Hematopoietic multipotent progenitor cell treated with erythropoietin and hydrocortisone succinate and interleukin-3 and kit ligand, for 4 days (in vitro differentiated cells): ENCODE measurements at places on chromosomes 13 and 19.

- DNase-seq, result no peak
These were observed at the start of gene CBLC for GRCh38 chr19:44777715-44778347. TSS of gene CBLC (plus strand) at chr19:44777890. CDS start at chr19:44777932, 42 bp downstream.

GRCh38 chr13:33292712-33293111 is 7.2 kb upstream of the STARD13 start:
- DNase-seq, result no peak

GRCh38 chr19:53626486-53626885 is 5.3 kb upstream of the DPRX start:
- no peak for DNase-seq

DNA sequence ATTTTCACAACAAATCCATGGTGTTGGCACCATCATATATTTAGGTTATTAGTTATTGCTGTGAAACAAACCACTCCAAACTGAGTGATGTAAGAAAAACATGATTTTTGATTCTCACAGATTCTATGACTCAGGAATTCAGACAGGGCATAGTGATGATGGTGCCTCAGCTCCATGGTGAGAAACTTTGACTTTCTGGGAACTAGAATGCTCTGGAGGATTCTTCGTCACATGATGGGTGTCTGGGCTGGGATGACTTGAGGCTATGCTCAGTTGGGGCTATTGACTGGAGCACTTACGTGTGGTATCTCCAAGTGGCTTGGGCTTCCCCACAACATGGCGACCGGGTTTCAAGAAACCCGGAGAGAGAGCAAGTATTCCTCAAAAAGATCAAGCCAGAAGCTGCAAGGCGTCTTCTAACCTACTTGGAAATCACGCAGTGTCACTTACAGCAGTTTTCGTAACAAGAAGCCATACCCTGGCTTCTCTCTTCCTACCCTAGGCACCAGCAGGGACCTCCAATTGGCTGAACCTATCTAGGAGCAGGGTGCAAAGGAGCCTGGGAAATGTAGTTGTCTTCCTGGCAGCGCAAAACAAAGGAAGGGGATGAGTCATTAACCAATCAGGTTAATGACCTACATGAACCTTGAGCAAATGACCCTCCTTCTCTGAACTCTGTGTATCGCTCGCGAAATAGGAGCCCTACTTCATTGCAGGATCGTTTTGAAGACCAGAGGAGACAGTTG is 22.4 kb downstream of the VAV1 start:
- DNase-seq, result no peak

DNA sequence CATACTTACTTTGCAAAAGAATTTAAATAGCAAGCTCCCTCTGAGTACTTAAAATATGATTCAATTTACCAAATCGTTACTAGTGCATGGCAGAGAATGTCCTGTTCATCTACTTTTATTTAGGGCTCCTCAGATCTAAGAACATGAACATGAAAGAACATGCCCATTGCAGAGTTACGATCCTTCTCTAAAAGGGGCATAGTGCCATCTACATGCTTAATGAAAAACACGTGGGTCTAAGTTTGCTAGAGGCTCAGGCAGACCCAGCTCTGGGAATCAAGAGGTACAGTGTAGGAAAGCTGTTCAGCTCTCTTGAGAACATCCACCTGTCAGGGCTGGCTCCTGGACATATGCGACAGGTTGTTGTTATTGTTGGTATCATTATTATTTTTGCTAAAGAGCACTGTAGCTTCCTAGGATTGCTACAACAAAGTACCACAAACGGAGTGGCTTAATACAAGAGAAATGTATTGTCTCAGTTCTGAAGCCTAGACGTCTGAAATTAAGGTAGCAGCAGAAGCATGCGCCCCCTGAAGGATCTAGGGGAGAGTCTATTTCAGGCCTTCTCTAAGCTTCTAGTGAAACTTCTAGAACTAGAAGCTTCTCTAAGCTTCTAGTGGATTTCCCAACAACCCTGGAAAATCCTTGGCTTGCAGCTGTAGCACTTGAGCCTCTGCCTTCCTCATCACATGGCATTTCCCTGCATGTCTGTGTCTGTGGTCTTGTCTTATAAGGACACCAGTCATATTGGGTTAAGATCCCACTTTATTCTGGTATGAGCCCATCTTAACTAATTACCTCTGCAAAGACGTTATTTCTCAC is 133.9 kb downstream of the DCT start:
- DNase-seq, result peak; percentile 47

DNA sequence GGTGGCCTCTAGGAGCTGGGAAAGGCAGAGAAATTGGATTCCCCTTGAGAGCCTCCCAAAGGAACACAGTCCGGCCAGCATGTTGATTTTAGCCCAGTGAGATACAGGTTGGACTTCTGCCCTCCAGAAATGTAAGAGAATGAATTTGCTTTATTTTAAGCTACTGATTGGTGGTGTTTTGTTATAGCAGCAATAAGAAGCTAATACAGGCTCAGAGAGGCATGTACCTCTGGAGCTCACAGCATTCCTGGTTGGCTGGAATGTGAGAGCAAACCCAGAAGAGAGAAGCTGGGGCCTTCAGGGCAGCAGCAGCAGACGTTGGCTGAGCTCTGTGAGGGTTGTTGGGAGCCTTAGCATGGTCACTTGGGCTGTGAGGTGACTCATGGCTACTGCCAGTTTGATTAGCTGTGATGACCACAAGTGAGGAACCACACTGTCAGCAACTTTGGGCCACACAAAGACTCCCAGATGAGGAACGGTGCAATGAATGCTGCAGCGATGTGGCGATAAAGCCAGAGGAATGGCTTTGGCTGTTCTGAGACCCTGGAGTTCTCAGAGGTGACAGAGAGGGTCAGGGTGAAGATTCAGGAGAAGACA is 80.1 kb downstream of the CYSLTR2 start:
- no peak for DNase-seq

DNA sequence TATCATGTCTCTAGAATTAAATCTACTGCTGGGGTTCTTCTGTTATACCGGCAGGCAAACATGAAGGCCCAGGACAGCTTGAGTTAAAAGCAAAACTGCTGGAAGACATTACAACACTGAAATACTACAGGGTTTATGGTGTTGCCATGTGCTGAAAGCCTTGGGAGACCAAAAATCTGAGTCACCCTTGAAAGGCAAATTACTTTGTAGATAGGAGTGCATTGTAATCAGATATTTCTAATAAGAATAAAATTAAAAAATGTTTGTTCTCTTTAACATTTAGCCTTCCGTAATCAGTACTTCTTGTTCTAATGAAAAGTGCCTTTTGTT is 181.3 kb downstream of the PCDH9 start:
- DNase-seq, result no peak

- no peak for DNase-seq
These were observed 205.1 kb downstream of the NUFIP1 start for GRCh38 chr13:44783994-44784707.

- DNase-seq, result no peak
These were observed 5.2 kb upstream of the ZNF628 start for GRCh38 chr19:55471266-55471665.

DNA sequence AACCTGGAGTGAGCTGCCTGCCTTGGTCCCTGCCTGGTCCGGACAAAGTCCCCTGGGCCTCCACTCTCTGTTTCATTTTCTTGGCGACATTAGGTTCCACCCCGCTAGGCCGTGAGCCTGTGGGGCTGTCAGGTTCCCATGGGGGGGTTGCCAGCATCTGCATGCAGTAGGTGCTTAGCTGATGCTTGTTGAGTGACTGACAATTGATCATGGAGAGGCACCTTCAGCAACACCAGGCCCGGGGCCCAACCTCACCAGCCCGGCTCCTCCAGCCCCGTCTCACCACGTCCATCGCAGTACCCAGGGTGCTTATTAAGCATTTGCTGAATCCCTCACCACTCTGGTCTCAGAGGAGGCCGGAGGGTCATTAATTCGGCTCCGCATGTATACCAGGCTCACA is 13.4 kb downstream of the MISP start:
- DNase-seq, result no peak

GRCh38 chr19:11260996-11261395 is 1.3 kb downstream of the DOCK6 start:
- no peak for DNase-seq

- DNase-seq, result peak; percentile 99
These were observed at the start of gene ZNF582 for GRCh38 chr19:56393119-56394012. TSS of gene ZNF582 (minus strand) at chr19:56393534. CDS start at chr19:56391752, 1,782 bp downstream.

GRCh38 chr13:112902101-112902651 is 66.8 kb upstream of the MCF2L start:
- DNase-seq, result no peak

DNA sequence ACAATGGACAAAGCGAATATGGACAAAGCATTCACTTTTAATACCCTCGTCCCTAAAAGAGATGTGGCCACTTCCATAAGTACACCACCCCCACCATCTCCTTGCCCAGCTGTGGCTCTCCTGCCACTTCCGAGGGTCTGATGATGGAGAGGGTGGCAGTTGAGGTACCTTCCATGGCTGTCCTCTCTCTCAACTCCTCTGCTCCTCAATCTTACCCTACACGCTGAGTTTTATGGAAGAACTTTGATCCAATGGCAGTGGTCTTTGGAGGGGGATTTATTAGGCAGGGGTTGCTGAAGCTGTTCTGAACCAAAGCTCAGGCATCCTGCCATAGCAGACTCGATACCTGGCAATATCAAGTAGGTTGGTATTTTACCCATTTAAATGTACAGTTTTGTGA is 413.0 kb downstream of the TSHZ3 start:
- DNase-seq, result no peak

- no peak for DNase-seq
These were observed 367.1 kb downstream of the NDFIP2 start for GRCh38 chr13:79847882-79848592.

- DNase-seq, result peak; percentile 49
These were observed 138.0 kb downstream of the ENOX1 start for GRCh38 chr13:43648733-43649132.

DNA sequence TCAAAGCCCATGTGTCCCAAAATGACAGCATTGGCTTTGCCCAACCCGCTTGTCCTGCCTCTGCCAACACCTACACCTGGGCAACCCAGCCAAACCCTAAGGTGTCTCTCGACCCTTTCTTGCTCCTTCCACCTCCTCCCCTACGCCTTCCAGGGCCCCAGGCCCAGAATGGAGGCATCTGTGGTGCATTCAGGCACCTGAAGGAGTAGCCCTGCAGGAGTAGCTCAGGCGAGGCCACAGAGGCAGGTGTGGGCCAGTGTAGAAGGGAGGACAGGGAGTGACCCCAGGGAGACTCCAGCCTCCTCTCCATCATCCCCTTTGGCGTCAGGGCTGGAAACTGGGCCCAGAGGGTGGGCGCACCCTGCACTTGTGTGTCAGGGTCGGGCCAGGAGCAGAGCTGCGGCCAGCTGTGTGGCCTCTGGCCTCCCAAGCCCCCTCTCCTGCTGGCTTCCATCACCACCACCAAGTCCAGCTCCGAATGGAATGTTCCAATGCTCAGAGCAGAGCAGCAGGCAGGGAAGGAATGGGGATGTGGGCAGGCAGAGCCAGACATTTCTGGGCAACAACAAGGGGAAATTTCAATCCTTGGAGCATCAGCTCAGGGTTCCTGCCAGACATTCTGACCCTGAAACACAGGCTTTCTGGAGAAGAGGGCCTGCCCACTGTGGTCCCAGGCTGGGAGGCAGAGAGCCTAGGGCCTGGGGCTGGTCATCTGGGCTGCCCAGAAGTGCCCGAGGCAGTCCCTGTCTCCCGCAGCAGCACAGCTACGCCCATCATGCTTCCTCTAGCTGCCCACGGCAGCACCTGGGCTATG is 16.4 kb downstream of the PLEKHF1 start:
- no peak for DNase-seq

DNA sequence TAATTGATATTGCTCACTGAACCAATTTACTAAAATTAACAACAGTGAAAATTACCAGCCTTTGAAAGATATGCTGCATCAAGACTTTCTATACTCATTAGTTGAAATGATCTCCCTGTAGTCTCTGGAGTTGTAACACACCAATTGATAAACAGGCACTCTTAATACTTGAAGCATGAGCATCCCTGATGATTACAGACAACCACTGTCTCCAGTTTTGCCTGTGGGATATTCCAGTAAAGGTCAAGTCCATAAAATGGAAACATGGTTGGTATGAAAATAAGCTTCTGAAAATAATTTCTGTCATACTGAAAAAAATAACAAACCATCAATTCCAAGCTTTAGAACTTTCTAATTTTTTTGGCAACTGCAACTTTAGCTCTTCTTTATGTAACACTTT is 405.8 kb downstream of the SPRY2 start:
- DNase-seq, result no peak

DNA sequence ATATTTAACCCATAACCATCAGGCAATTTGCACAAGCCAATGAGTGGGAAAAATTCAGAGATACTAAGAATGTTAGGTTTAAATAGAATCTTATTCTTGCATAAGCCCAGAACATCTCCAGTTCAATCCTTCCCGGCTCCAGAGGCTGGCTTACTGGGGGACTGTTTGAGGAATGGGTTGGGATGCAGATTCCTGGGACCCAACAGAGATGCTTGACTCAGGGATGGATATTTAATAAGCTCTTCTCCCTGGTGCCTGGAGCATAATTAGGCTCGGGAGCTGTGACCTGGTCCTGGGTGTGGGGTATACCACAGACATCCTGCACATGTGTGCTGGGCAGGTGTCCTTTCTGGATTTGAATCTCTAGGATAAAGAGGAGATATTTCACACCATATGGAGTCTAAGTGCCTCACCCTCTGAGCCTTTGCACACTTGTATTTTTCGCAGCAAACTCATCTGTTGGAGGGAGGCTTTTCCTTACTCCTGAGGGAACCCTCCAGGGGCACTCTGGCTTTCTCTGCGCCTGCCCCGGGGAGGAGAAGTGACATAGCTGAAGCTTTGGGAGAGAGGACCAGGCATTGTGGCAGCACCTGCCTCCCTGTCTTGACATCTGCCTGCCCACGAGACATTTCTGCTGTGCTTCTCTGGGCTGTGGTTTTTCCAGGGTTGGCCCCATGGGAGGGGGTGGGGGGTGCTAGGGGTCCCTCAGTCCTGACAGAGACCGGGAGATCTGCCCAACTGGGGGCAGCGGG is 36.1 kb upstream of the ANKRD10 start:
- no peak for DNase-seq

- DNase-seq, result no peak
These were observed 3.4 kb downstream of the TBXA2R start for GRCh38 chr19:3603121-3603811.

GRCh38 chr13:42405665-42406390 is 133.9 kb downstream of the AKAP11 start:
- no peak for DNase-seq

DNA sequence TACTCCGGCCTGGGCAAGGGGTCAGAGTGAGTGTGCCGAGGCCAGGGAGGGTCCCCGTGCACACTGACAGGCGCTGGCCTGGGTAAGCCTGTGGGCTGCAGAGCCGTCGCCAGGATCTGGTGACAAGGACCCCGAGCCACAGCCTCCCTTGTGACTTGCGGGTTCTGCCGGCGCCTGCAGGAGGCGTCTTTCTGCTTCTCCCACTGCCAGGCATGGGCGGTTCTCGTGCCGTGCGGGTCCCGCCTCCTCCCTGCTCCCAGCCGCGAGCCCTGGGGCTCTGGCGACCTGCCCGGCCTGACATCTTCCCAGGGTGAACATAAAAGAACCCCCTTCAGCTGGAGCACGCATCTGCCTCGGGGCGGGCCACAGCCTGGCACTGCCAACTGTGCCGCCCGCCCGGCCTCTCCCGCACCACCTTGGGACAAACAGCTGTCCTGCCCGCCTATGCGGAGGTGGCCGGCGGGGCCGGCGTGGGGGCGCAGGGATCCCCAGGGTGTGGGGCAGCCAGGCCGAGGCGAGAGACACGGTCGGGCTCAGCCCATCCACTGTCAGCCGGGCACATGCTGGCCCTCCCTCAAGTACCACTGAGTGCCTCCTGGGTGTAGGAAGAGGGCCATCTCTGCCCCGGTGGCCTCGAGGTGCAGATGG is 1.5 kb upstream of the HCN2 start:
- DNase-seq, result peak; percentile 94
